T-helper 2 cell (primary cell): ENCODE measurements at places on chromosomes 2 and 18.

DNA sequence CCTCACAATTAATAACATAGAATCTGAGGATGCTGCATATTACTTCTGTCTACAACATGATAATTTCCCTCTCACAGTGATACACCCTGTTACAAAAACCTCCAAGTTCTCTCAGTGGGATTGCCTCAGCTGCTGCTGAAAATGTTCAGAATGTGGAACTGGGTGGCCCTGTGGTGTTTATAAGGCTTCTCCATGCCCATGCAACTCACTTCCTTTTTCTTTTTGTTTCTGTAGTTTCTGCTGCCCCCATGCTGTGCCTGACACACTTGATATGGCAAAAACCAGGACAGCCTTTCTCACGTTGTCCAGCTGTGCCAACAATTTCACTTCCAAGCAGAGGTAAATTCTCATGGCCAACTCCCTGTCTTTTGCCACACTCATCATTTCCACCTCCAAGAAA, 206.2 kb downstream of the RPIA start:
- no peak for DNase-seq

DNA sequence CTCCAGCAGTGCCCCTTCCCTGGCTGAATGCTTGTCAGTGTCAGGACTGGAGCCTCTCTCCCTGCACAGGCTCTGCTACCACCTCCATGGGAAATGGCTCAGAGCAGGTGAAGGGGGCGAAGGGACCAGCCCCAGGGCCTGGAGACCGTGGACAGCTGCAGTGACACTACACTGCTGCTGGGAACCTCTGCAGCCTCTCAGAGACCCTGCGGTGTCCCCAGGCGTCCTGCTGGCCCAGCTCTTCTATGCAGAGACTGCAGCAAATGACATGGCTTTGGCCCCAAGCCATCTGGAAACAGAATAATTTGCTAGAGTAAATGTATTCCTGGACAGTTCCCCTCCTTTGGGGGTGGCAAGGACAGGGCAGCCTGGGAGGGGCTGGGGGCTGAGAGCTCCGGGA, 53.2 kb downstream of the CIB4 start:
- no peak for DNase-seq

- DNase-seq: no peak
These were observed 36.5 kb downstream of the HS1BP3 start for GRCh38 chr2:20614201-20615067.

DNA sequence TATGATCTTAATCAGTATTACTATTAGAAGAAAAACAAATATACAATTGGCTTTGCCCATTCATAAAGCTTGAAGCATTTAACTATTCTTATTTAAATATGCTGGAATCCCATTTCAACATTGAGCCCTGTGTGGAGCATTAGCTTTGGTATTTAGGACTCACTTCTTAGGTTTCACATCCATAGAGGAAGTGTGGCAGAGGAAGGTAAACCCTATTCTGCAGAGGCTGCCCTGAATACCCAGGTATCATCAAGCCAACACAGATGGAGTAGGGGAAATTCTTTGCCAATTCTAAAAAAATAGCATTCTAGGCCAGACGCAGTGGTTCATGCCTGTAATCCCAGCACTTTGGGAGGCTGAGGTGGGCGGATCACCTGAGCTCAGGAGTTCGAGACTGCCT, 361.5 kb downstream of the FIGN start:
- DNase-seq: no peak

GRCh38 chr18:59514203-59514602, 155.1 kb upstream of the LMAN1 start:
- no peak for DNase-seq

GRCh38 chr18:44857744-44858491, 177.2 kb downstream of the SETBP1 start:
- DNase-seq: no peak

DNA sequence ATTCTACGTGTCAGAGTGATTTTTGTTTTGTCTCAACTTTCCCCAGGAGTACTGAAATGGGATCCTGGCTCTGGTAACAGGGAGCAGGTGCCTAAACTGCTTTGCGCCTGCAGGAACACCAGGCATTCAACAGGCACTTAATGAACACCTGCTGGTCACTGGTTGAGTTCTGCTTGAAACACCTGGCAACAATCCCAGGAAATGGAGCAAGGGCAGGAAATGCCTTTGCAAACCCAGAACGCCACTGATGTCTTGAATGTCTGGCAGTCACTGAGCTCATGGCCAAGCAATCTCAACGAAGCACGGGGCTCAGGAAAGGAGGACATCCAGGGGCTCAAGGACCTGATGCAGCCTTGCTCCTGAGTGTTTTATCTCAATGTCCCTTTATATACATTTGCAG, 360.0 kb upstream of the RAB6C start:
- DNase-seq: no peak

GRCh38 chr2:10924859-10925258, 13.1 kb downstream of the KCNF1 start:
- DNase-seq: no peak

DNA sequence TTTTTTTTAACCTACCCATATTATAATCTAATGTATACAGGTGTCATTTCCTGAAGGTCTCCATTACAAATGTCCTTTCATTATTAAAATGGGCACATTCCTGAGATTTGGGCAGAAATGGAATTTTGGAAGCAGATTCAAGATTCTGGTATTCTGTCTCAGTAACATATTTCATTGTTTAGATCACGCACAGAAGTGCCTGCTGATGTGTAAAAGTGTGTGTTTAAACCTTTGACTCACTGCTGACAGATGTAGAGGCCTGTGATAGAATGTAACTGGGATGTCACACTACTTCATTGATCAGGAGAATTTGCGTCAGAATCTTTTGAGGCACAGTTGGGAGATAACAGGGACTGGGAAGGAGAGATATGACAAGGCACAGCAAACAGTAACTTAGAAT, 276.8 kb upstream of the EPAS1 start:
- no peak for DNase-seq

DNA sequence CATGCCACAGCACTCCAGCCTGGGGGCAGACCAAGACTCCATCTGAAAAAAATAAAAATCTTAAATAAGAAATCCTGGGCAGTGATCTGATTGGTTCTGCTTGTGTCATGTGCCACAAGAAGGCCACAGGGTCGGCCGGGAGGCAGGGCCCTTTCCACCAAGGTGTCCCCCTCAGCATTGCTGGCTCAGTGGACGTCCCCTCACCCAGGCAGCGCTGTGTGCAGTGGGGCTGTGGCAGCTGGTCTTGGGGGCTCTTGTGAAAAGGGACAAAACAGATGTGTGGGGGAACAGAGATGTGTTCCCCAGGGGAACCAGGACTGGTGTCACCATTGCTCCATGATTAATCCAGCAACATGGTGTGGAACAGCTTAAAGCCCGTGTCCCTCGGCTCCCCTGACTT, 60.5 kb downstream of the HS6ST1 start:
- DNase-seq: no peak

GRCh38 chr2:174874085-174874484, 109.8 kb upstream of the CHRNA1 start:
- no peak for DNase-seq

DNA sequence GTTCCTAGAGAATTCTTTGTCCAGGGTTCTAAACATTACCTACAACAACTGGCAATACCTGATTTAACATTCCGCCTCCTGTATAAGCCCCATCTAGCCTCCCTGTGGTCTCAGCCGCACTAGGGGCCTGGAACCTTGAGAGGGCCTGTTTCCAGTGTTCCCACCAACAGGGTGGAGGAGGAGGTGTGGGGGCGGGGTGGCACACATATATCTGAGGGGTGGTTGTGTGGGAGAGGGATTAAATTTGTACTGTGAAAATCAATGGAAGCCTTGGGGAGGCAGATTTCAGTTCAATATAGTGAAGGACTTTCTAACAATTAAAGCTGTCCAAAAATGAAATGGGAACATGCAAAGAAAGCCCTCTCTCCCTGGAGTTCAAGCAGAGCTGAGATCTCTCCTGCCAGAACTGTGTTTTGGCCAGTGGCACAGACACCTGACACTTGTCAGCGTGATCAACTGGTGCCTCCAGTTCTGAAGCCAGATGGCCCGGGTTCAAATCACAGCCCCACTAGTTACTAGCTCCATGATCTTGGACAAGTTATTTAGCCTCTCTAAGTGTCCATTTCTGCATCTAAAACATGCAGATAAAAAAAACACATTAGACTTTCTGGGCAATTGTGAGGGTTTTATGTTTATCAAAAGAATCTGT, 17.0 kb upstream of the FZD7 start:
- no peak for DNase-seq

DNA sequence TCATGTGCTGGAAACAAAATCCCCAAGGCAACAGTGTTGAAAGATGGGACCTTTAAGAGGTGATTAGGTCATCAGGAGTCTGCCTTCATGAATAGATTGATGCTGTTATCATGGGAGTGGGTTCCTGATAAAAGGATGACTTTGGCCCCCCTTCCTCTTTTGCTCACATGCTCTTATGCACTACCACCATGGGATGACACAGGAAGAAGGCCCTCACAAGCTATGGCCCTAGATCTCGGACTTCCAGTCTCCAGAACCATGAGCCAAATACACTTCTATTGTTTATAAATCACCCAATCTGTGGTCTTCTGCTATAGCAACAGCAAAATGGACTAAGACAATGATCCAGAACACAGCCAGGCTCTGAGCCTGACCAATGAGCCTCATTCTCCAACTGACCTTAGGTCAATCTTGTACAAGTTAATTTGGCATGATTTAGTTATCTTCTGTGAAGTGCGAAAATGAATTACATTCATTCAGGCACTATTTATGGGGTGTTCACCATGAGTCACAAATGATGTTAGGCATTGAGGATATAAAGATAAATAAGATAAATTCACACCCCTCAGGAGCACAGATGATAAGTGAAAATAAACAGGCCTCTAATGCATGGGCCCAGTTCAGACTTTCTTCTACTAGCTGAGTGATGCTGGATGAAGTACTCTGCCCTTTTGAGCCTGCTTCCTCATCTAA, 37.7 kb upstream of the NT5C1B start:
- no peak for DNase-seq

DNA sequence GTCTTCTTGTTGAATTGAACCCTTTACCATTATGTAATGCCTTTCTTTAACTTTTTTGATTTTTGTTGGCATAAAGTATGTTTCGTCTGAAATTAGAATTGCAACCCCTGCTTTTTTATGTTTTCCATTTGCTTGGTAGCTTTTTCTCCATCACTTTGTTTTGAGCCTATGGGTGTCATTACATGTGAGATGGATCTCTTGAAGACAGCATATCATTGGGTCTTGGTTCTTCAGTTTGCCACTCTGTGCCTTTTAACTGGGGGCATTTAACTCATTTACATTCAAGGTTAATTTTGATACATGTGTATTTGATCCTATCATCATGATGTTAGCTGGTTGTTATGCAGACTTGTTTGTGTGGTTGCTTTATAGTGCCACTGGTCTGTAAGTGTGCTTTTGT, 489.4 kb upstream of the TNP1 start:
- no peak for DNase-seq

DNA sequence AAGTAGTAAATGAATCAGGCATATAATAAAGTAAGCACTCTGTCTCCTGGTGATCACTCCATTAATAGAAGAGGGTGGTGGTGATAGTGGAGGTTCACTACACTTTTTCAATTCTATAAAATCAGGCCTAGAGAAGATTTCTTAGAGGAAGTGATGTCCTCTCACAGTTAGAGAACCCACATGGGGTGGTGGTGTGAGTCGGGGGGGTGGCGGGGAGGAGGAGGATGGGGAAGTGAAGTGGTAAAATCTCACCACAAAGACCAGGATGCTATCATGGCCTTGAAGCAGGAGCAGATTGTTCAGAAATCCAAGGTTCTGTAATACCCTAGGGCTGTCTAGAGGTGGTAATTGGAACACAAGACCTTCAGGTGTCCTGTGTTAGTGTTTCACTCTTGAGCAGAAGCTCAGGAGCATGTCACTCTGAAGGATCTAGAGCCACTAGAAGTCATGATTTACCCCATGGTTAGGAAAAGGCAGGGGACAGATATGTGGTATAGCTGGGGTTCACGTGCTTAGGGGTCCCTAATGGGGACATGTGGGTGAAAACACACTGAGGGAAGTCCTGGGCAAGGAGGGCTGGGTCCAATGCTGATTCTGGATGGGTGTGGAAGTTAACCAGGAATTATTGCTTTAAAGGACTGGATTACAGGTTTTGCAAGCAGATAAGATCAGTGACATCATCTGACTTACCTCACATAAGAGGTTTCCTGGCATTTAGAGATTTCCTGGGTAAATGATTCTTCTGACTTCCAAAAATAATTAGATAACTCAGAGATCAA, 31.0 kb downstream of the RNF125 start:
- no peak for DNase-seq

- DNase-seq: no peak
These were observed 21.7 kb downstream of the ADD2 start for GRCh38 chr2:70746094-70746974.

GRCh38 chr2:217393585-217394032, 533.7 kb upstream of the TNP1 start:
- DNase-seq: no peak

GRCh38 chr2:218501665-218502064, 66.5 kb downstream of the USP37 start:
- DNase-seq: no peak

DNA sequence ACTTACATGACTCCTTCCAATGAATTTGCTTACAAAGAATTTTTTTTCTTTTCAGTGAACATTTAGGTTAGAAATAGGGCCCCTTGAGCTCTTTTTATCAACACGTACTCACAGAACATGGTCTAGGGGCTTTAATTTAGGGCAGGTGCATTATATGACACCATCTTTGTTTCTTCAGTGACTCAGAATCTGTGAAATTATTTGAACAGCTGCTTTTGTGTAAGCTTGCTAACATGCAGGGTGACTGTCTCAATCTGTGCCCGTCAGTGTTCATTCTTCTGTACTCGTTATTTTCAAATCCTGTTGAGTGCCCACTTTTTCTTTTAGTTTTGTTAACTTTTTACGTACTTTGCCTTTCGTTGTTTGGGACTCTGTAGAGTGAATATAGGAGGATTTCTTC, 52.8 kb upstream of the CABYR start:
- DNase-seq: no peak

DNA sequence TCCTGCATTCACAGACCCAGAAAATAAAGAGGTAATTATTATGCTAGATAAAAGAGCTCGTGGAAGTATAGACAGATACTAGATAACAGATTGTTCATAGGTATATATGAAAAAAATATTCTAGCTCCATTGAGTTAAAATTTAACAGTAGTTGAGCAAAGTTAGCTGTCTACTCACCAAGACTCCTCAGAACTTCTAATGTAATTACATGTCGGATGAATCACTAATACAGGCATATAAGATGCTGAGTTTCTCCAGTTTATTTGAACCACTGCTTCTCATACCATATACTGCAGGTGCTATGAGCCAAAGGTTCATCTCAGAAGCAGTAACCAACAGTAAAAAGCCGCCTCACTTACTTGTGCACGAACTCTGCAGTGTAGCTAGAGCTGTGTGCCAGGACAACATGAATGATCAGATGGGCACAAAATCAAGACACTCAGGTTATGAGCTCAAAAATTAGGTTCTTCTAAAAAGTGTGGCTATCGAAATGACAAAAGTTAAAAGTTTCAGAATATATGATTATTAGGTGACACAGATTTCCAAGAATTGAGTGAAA, 373.4 kb downstream of the NCKAP5 start:
- no peak for DNase-seq

DNA sequence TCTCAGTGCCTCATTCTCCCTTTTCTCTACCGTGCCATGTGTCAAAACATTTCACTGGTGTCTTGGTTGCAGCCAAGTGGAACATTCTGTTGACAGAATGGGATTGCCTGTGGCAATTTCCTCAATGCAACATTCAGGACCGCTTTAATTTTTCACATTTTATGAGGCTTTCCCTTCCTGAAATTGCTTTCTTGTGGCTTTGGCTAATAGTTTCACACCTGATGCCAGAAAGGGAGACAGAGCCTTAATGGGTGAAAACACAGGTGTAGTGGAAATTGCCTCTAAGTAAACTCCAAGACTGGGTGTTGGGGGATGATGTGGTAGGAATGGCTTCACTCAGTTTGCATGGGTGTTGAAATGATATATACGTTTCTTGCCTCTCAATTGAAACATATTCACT, 278.3 kb downstream of the TSN start:
- no peak for DNase-seq
